ENCODE measurements at places on chromosomes 2 and 18.
A peak's percentile ranks its signal among the peaks of the same experiment; 100 is the strongest.

GRCh38 chr2:1676913-1677820 is 67.1 kb downstream of the PXDN start:
- peak; percentile 13 for DNase-seq

DNA sequence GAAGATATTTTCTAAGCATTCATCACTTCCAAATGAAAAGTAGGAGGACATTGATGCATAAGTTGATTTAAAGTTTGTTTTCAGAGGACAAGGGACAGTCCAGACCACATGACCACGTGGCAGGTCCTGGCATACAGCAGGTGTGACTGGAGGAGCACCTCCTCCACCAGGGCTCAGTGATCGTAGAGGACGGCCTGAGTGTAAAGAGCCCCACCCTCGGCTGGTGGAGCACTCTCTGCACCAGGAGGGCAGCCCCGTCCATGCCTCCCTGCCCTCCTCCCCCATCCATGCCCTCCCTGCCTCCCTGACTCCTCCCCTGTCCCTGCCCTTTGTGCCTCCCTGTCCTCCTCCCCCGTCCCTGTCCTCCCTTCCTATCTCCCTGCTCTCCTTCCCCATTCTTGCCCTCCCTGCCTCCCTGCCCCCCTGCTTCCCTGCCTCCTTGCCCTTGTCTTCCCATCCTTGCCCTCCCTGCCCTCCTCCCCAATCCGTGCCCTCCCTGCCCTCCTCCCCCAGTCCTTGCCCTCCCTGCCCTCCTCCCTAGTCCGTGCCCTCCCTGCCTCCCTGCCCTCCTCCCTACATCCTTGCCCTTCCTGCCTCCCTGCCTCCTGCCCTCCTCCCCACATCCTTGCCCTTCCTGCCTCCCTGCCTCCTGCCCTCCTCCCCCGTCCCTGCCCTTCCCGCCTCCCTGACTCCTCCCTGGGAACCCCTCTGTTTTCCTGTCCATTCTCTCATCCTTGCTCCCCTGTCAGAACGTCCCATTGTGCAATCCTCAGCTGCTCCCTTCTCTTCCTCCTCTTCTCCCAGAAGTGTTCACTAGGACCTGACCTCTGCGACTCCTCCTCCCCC is 47.9 kb downstream of the ANKMY1 start:
- DNase-seq: no peak

DNA sequence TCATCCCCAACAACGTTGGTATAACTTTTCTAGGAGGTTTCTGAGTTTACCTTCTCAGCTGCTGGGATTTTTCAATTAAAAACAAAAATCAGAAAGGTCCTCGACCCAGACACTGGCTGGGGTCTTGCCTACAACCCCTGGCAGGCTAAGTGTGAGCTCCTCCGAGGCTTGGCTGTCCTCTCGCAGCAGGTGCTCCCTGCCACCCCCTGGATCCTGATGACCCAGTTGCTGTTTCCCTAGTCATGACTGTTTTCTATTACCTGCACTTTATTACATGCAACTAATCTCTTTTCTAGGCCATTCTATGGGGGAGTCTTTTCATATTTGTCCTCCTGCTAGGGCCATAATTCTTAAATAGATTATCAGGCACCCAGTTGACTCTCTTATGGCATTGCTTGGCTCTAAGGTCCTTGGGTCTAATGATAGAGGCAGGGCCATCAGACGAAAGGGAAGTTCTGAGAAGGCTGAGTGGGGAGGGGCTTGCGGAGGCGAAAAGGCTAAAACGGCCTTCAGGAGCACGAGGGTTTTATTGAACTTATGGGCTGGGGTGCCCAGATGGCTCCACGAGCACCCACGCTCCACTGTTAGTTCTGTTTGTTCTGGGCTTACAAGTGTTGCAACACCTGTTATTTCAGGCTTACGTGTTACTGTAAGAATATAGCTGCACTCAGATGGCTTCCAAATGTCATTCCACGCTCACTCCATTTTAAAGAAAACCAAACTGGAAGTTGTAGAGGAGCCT is 166.0 kb downstream of the NCK2 start:
- no peak for DNase-seq

DNA sequence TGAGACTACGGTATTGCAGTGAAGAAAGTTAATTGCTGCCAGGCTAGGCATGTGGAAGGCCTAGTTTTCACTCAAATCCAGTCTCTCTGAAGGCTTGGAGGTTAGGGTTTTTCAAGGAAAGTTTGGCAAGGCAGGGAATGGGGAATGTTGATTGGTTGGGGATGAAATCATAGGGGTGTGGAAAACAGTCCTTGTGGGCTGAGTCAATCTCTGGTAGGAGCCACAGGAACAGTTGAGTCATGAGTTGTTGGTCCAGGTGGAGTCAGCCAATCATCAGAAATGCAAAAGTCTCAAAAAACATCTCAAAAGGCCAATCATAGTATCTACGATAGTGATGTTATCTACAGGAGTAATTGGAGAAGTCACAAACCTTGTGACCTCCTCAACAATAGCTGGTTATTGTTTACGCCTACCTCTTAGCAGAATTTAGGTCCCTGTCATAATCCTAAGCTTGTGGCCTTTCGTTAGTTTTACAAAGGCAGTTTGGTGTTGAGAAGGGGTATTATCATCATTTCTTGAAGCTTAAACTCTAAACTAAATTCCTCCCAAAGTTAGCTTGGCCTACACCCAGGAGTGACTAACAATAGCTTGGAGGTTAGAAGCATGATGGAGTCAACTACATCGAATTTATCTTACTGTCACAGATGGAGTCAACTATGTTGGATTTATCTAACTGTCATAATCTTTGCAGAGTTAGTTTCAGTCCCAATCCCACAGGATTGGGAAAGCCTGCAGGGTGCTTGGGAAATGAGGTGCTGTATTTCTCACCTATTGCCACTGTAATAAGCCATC is 33.7 kb upstream of the APCDD1 start:
- DNase-seq: no peak

GRCh38 chr2:228927028-228928010 is 343.8 kb downstream of the PID1 start:
- no peak for DNase-seq

DNA sequence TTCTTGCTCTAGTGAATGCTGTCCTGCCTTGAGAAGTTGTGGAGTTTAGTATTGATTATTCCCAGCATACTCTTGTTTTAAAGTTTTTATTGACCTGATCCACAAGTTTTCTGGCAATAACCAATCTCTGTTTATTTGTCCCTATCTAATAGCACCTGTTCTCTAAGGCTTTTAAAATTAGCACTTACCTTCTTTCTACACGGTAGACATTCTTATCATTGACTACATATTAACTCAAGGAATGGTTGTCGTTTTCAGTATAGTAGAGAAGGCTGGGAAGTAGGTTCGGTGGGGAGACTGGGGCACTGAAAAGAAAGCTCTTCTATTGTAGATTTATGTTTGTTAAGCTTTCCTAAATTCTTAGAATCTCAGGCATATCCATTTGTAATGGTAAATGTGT is 726.0 kb downstream of the DPP10 start:
- no peak for DNase-seq

DNA sequence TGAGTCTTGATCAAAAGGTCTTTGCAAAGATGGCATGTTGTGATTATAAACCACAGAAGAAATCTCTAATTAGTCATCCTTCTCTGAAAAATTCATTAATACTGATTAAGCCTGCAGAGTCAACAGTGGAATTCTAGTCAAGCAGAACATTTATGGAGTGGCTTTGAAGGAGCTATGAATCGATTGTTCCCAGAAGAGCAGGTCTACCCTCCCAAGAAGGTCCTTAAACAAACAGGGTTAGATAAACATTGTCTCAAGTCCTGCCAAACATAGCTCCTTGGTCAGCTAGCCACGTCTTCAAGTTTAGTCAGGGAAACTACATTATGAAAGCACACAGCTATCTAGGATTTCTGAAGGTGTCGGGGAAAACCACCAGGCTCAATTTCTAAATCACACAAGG is 88.9 kb downstream of the ITGA4 start:
- no peak for DNase-seq

GRCh38 chr2:128016620-128017019 is 11.2 kb downstream of the SAP130 start:
- DNase-seq: peak; percentile 28

DNA sequence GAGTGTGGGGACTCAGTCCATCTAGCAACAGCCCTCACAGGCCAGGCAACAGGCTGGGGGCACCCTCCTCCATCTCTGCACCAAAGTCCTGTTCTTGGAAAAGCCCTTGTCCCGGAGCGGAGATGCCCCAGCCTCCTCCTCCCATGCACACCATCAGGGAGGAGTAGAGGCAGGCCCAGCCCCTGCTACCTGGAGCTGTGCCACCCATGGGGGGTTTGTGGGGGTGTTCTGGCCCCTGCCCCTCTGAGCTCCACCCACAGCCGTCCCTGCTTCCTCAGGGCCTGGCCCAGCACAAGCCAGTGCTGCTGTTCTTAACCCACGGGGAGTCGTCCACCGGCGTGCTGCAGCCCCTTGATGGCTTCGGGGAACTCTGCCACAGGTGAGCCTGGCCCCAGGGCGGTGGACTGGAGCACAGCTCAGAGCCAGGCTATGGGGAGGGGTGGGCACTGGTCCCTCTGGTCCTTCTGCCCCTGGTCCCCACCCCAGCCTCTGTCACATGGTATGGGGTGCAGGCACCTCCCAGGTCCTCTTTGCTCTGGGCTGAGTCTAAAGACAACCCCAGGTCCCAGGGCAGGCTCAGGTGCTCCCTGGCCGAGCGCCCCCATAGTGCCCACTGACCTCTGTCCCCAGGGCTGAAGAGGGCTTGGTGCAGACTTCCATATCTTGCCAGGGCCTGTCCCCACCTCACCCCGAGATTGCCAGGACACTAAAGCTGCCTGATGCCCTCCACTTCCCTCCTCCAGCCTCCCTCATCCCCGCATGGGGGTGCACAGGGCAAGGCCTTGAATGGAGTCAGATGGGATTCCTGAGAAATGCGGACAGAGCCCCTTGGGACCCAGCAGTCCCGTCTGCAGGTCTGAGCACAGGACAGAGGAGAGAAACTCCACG is 2.7 kb downstream of the AGXT start:
- DNase-seq: no peak

DNA sequence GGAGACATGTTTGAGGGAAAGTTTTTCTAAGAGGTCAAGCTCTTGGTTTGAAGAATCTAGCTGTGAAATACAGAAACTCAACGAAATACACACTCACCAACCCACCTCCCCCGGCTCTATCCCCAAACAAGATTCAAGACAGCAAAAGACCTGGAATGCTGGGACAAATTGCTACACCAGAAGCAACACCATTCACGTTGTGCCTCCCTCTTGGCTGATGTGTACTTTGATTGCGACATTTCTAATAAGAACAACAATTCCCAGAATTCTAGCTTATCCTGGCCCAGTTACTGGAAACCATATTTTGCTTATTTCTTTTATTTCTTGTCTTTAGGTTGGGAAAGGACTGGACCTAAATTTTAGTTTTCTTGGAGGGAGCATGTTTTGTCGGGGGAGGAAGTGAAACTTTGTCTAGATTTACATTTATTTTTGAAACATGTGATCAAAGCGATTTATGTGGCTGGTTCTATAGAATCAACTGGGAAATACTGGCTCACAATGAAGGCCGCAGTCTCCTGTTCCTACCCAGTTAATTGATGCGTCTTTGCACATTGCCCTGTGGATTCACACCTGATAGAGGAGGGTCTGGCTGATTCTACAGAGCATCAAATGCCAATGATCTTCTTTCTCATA is 29.6 kb upstream of the LPIN1 start:
- no peak for DNase-seq

GRCh38 chr2:10932345-10933151 is 20.8 kb downstream of the KCNF1 start:
- no peak for DNase-seq

DNA sequence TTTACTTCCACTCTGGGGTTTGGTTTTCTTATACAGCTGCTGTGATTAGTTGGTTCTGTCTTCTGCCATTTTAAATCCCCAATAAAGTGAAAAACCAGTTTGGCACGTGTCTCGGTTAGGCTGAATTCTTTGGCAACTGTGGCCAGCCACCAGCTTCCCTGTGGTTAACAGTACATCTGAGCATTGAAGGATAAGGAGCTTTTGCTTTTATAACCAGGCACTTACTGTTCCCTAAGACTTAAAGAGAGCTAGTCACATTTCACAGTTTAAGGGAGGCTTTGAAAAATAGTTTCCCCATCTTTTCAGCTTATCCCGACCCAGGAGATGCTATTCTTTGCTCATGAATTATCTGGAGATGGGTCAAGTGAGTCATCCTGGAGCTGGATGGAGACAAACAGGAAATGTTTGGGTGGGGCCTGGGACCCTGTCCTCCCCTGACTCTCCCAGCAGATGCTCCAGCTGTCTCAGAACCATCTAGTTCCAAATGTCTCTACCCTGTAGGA is 57.3 kb upstream of the EML6 start:
- peak; percentile 65 for DNase-seq

DNA sequence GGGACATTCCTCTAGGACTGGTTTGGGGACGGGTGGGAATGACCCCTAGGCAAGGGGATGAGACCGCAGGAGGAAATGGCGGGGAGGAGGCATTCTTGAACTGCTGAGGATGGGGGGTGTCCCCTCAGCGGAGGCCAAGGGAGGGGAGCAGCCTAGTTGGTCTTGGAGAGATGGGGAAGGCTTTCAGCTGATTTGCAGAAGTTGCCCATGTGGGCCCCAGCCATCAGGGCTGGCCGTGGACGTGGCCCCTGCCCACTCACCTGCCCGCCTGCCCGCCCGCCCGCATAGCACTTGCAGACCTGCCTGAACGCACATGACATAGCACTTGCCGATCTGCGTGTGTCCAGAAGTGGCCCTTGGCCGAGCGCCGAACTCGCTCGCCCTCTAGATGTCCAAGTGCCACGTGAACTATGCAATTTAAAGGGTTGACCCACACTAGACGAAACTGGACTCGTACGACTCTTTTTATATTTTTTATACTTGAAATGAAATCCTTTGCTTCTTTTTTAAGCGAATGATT is 4.9 kb downstream of the INHBB start:
- DNase-seq: no peak

DNA sequence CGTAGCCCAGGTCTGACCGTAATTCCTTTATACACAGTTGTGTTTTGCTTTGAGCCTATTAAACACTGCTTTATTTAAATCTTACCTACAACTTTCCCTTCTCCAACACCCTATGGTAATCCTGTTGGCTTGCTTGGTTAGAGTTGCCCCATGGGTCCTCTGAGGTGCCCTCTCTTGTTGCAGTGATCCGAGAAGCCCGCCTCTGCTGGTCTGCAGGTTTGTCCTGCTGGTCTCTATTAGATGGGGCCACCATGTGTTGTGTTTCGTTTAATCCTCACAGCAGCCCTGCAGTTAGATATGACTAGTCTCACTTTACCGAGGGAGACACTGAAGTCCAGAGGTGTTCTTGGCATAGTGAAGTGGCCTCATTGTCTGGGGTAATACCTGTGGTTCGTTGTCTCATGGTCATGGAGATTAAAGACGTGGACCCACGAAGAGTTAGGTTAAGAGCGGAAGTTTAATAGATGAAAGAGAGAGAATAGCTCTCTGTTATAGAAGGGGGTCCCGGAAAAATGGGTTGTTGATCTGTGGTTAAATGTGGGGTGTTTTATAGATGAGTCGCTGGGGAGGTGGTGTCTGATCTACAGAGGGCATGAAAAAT is 7.2 kb upstream of the PDIA6 start:
- no peak for DNase-seq
